ENCODE measurements at places on chromosomes 7 and 10.
A peak's percentile ranks its signal among the peaks of the same experiment; 100 is the strongest.

- no peak for DNase-seq
These were observed 166.3 kb upstream of the TMEM196 start for GRCh38 chr7:19939746-19940145.

GRCh38 chr7:79304711-79305110, 148.8 kb downstream of the MAGI2 start:
- DNase-seq: no peak

DNA sequence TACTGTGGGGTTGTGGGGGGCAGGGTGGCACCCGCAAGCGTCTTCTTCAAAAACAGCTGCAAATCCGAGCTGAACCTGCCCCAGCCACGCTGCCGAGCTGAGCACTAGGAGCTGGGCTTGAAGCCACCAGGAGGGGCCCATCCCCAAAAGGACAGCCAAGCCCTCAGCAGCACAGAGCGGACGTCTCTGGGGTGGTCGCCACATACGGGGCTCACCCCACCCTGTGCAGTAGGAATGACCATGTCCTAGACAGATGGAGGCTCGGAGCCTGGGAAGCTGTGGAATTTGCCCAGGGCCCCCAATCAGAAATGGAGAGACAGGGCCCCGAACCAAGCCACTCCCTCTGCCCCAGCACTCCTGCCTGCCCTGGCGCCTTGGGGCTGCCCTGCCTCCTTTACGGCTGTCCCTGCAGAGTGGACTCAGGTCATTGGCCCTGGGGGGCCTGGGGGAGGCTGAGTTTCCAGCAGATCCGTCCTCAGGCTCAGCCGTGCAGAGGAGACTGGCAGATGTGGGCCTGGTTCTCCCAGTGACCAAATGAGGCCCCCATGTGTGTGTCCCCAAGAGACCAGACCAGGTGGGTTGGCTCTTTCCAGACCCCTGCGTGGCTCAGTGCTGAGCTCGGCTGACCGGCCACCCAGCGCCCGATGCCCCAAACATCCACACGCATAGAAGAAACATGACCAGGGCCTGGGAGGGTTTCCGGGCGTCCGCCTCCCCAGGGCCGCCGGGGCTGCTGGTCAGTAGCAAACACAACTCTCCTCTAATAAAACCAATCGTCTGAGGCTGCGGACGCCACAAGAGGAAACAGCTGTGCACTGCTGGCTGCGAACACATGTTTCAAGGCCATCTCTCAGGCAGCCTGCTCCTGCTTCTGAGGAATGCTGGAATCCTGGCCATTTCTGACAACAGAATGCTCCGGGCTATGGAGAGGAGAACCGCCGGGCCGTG, 54.9 kb downstream of the PDGFA start:
- DNase-seq: no peak

- no peak for DNase-seq
These were observed 308.9 kb upstream of the POM121L12 start for GRCh38 chr7:52726493-52726892.

DNA sequence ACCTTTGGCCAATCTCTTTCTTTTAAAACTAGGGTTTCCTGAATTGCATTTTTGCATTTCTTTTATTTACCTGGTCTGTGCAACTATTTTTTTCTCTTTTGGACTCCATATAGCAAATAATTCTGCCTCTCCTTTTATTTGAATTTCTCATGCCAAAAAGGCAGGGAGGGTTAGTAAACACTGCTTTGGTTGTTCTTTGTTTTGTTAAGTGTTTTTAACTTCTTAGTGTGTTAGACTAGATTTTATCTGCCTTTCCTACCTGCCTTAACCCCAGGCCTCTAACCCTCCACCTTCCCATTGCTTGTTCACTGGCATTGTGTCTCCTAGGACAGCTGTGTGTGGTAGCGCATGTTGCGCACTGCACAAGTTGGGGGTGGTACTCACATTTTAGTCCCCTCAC, 18.1 kb downstream of the ZMIZ1 start:
- no peak for DNase-seq

DNA sequence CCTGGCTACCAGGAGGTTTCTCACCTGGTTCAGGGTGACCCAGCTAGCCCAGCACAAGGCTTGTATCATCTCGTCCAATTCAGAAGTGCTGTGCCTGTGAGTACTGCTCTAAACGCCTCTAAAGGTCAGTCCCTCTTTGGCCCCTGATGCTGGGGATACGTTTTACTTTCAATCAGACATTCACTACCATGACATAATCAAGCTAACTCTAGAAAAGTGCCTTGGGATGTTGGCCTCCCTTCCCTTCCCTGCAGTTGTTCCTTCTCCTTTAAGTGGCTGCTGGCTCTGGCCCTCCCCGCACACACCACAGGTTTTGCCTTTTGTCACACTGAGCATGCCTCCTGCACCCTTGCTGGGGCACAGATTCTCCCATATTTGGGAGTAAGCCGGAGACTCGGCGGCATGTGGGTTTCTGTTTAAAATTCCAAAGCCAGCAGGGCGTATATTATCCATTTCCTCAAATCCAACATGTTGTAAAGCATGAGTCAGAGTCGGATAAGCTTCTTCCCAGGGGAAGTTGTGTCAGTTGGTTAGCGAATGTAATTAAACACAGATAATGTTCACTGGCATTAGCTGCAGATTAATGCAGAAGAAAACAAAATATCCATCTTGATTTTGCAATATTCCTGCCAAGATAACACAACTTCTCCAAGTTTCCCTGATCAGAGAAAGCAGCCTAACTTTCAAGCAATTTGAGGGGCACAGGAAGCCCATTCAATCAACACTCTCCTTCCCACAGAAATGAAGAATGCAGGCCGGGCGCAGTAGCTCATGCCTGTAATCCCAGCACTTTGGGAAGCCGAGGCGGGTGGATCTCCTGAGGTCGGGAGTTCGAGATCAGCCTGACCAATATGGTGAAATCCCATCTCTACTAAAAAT, 31.8 kb upstream of the VCL start:
- DNase-seq: no peak

- no peak for DNase-seq
These were observed 417.9 kb upstream of the LRGUK start for GRCh38 chr7:133709036-133709880.

- no peak for DNase-seq
These were observed 401.2 kb downstream of the GFRA1 start for GRCh38 chr10:115871855-115872254.

- no peak for DNase-seq
These were observed 32.6 kb upstream of the NME8 start for GRCh38 chr7:37815671-37816371.

DNA sequence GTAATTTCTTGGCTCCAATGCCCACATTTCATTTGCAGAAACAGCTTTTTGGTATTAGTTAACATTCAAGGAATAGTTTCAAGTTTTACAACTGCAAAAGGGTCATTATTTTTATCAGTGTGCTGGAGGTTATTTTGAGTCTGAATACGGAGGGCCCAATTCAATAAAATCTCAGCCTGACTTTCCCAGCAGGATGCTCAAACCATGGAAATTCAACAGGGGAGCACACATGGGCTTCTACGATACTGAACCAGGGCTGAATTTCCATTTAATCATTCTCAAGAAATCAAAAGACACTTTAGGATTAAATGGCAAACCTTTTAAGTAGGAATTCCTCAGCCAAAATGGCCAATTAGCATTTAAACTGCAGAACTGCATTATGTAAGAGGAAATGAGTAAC, 700.9 kb upstream of the ANKRD30A start:
- DNase-seq: no peak

DNA sequence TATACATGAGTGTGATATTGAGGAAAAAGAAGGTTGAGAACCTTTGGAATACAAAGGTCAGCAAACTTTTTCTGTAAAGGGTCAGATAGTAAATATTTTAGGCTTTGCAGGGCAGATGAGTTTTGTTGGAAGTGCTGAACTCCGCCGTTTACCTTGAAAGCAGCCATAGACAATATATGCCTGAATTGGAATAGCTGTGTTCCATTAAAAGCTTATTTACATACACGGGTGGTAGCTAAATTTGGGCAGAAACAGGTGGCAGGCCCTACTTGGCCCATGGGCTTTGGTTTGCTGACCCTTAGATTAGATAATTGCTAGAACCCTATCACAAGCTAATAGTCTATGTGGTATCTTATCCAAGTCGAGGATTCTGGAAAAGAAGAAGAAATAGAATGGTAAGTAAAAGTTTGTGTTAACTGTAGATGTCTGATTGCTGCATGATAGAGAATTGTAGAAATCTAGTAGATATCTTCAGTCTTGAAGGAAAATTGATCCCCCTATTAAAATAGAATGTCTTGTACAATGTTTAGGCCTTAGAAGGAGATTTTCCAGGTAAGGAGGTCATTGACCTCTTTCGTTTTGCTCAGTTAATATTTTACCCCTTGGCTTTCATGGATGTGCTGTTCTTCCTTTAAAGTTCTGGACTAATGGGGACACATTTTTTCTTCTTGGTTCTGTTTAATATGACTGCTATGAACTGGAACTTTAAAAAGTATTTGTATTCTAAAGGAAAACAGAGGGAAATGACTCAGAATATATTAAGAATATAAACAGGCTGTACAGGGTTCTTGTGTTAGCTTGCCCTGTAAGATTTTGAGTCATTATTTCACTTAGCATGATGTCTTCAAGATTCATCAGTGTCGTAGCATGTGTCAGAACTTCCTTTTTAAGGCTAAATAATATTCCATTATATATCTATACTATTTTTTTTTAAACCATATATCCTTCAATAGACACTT, 8.0 kb downstream of the RBM33 start:
- no peak for DNase-seq

DNA sequence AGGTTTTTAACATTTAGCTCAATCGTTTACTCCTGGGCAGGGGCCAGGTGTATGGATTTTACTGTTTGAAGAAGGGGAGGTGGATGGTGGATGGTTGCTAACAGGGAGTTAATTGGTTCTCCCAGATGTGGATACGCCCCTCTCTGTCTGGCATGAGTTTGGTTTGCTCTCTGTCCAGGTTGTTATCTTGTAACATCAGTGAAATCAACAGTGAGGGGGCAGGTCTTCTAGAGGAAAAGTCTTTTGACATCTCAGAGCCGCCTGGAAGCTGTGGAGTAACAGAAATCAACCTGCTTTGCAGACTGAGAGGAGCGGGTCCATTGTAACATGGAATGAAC, 243.4 kb downstream of the MGMT start:
- DNase-seq: no peak

DNA sequence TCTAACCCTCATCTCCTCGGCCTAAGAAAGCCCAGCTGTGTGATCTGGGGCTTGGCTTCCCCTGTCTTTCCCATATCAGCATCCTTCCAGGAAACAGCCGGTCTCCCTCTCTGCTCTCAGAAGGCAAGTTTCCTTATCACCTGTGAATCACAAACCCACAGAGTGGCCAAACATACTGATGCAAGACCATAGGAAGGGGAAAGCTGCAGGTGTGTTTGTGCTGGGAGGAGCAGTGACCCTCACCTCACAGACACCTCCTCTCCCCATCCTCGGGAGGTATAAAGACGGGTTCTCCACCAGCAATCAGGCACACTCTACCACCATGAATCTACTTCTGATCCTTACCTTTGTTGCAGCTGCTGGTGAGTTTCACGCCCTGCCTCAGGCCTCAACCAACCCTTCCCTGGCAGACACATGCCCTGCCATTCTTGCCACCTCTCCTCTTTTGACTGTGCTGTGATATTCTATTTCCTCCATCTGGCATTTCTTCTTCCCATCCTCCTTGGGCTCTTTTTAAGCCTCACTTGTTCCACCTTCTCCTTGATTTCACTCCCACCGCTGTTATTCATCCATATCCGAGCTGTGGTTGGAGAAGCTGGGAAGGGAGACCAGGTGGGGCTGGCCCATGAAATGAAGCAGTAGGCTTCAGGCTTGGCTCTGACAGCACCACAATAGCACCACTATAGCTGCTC, at the start of gene PRSS2:
Gene PRSS2 (plus strand): TSS at position 310 of the 692 bp plus-strand sequence. CDS start 13 bp downstream, at position 323.
- DNase-seq: no peak

GRCh38 chr7:99559175-99559915, 903 bp downstream of the ZNF655 start:
- no peak for DNase-seq

GRCh38 chr7:136717910-136718557, 150.4 kb upstream of the CHRM2 start:
- no peak for DNase-seq

DNA sequence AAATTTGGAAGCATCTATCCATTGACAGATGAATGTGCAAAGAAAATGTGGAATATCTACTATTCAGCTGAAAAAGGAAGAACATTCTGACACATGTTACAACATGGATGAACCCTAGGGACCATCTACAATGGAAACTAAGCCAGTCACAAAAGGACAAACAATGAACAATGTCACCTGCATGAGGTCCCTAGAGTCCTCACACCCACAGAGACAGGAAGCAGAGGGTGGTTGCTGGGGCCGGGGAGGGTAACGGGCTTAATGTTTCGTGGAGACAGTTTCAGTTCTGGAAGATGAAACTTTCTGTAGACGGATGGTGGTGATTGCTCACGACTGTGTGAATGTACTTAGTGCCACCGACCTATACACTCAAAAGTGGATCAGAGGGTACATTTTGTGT, 282.9 kb downstream of the ADARB2 start:
- no peak for DNase-seq

DNA sequence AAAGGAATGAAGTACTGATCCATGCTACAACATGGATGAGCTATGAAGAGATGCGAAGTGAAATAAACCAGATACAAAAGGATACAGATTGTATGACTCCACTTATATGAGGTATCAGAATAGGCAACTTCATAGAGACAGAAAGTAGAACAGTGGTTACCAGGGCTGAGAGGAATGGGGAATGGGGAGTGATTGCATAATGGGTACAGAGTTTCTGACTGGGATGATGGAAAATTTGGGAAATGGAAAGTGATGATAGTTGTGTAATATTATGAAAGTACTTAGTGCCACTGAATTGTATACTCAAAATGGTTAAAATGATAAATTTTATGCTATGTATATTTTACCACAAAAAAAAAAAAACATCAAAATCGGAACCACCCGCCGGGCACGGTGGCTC, 3.9 kb downstream of the ATXN7L1 start:
- no peak for DNase-seq

DNA sequence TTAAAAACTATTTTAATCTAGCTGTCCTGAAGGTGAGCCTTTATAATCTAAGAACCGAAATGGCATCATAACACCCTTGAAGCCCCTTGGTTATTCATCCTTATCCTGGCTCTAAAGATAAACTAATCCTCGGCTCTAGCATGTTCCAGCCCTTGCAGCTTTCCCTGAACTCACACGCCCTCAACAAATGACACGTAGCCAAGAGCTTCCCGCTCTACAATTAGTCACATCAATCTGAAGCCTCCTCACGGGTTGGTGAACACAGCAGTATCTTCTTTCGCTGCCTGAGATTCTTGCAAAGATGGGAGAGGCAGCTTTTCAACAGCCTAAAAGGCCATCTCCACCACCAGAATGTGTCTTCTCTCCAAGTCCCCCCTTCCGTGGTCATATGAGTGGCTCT, 4.1 kb downstream of the FRMD4A start:
- DNase-seq: no peak

- peak; percentile 2 for DNase-seq
These were observed 21.9 kb upstream of the CDCA7L start for GRCh38 chr7:21967598-21968003.

GRCh38 chr10:79396520-79396919, 48.9 kb downstream of the ZCCHC24 start:
- DNase-seq: no peak

- no peak for DNase-seq
These were observed 88.8 kb upstream of the LYZL1 start for GRCh38 chr10:29199941-29200679.

GRCh38 chr7:91826377-91826776, 54.1 kb downstream of the MTERF1 start:
- no peak for DNase-seq

Data from stimulated activated CD4-positive, alpha-beta T cell treated with anti-CD3 and anti-CD28 coated beads, Interleukin-1b, Interleukin-23, amount 100 ng/mL, for 1 hour (primary cell).